Activated CD8-positive, alpha-beta memory T cell treated with anti-CD3 and anti-CD28 coated beads, Interleukin-2, amount 10 ng/mL, durations not matched to agents 7 days and 5 days (primary cell): ENCODE measurements at places on chromosomes 4 and X.

DNA sequence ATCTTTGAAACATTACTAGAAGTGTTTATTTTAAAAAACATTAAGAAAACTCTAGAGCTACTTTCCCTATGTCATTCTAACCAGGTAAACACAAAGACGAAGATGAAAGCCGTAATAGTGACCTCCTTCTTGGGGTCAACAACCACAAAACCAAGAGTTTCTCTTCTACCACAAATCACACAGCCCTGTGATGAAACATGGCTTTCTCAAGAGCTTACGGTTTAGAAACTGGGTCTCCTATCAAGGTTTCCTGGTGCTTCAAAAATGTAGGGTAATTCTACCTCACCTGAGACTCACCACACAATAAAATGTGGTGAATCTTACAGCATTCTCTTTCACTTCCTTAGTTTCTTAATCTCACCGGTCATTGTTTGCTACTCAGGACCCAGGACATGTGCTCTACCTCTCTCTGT is 50.9 kb downstream of the CORIN start:
- DNase-seq, result no peak

GRCh38 chr4:91288702-91289311 is 1015.0 kb upstream of the GRID2 start:
- no peak for DNase-seq

GRCh38 chrX:153601511-153602110 is 2.7 kb upstream of the CCNQ start:
- DNase-seq, result no peak

DNA sequence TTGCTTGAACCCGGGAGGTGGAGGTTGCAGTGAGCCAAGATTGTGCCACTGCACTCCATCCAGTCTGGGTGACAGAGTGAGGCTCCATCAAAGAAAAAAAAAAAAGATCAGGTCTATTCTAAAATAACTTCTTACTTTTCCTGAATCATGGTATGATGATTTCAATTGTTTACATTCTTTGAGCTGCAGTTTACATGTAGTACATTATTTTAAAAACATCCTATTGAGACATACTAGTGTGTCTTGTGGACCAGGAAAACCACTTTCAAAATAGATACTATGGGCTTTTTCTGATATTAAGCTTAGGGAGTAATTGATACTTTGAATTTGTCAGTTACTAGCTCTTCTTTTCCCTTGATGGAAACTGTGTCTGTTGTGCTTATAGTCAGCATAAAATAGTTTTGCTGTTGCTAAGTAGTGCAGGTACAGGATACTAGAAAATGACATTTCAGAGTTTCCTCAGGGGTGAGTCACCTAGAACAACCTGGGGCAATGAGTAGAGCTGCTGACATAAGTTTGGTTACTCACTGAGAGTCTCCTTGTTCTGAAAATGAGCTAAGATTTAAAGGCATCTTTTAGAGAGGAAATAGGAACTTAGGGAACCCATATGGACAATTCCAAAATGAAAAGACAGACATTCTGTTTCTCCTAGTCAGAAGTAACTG is 53.2 kb upstream of the C4orf54 start:
- DNase-seq, result no peak

DNA sequence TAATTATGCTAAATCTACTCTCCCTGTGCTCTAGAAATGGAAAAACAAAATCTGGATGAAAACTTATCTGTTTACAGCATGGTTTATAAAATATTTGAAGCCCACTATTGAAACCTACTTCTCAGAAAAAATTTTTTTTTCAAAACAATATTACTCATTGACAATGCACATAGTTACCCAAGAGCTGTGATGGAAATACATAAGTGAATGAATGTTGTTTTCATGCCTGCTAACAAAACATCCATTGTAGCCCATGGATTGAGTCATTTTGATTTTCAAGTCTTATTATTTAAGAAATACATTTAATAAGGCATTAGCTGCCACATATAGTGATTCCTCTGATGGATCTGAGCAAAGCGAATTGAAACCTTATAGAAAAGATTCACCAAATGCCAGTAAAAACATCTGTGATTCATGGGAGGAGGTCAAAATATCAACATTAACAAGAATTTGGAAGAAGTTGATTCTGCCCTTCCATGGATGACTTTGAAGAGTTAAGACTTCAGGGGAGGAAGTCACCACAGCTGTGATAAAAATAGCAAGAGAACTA is 144.7 kb upstream of the HHIP start:
- DNase-seq, result no peak

GRCh38 chr4:77347351-77347966 is 190.5 kb downstream of the CCNG2 start:
- no peak for DNase-seq

- DNase-seq, result no peak
Observed at GRCh38 chrX:127124871-127125270, 305.3 kb downstream of the PRR32 start.

DNA sequence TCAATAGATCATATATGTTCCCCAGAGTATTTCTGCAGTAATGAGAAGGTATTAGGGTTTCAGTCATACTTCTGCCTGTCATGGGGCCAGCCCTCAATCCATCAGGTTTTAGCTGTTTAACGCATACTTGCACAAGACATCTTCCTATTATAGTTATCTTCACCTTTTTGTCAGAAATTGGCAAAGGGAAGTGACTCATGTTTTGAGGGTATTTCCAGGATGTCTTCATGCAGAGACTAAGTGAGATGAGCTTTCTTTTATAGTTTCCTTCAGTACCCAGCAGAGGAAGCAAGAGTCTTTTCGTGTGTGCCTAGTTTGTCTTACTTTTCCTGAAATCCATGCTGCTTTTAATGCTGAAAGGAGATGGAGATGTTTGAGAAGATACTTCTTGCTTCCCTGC is 9.5 kb downstream of the CSTF2 start:
- no peak for DNase-seq

- DNase-seq, result no peak
Observed at GRCh38 chrX:38473701-38474100, 87.6 kb upstream of the TSPAN7 start.
